ENCODE measurements at places on chromosomes 5 and 9.

- DNase-seq: no peak
These were observed 47.3 kb upstream of the CD180 start for GRCh38 chr5:67243944-67244343.

- DNase-seq: no peak
These were observed 372.9 kb downstream of the CDH18 start for GRCh38 chr5:19615071-19615470.

- DNase-seq: no peak
These were observed 122.3 kb downstream of the GNAQ start for GRCh38 chr9:77909306-77909705.

GRCh38 chr5:54785729-54786591 lies 199.4 kb downstream of the ESM1 start:
- peak; percentile 13 for DNase-seq

DNA sequence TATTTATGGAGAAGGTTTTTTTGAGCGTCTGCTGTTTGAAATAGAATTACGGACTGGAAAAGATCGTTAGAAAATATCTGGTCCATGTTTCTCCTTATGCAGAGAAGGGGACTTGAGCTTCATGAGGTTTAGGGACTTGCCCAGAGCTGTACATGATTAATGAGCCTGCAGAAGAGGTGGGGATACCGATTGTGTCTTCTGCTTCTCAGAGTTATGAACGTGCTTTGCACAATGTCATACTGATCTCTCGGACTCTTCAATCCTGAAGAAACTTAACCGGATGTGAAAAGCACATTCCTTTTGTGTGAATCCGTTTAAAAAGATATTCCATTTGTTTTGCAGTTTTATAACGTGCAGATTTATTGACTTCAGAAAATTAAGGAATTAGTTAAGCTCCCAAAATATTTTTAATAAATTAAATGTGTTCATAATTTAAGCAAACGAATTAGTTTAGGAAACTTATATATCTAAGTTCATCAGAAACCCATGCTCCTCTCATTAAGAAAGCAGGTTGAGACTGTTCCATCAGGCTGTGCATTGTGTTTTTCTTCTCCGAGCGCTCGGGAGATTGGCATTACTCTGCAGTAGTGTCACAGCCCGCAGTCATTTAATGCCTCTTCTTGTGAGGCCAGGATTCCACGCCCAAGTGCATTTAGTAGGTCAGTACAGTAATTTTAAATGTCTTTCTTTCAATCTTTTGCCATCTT lies 40.8 kb upstream of the MEF2C start:
- DNase-seq: no peak

- DNase-seq: peak; percentile 95
These were observed 18.2 kb upstream of the DCP2 start for GRCh38 chr5:112958093-112959088.

- DNase-seq: no peak
These were observed 21.9 kb upstream of the TTC39B start for GRCh38 chr9:15328946-15329345.

DNA sequence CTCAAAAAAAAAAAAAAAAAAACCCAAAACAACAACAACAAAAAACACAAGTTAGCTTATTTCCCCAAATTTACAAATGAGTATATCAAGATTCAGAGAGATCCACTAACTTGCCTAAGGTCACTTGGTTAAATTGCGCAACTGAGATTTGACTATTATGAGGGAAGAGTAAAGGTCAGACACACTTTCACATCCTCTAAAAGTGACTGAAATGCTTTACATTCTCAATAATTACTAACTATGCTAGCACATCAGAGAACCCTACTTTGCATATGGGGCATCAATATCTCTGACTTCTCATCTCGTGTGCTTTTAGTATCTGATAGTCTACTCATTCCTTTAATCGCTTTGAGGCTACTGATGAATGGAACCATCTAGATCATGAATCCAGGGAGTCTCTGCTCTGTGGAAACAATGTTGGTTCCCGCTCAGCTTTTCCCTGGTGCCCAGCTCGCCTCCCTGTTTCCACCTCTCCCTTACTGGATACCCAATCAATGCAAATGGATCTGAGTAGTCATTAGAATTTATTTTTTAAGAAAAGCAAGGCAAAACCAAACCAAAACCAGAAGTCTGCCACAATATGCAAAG lies 182.1 kb upstream of the TRIM32 start:
- DNase-seq: no peak

- no peak for DNase-seq
These were observed 84.8 kb downstream of the CFAP77 start for GRCh38 chr9:132494857-132495256.

DNA sequence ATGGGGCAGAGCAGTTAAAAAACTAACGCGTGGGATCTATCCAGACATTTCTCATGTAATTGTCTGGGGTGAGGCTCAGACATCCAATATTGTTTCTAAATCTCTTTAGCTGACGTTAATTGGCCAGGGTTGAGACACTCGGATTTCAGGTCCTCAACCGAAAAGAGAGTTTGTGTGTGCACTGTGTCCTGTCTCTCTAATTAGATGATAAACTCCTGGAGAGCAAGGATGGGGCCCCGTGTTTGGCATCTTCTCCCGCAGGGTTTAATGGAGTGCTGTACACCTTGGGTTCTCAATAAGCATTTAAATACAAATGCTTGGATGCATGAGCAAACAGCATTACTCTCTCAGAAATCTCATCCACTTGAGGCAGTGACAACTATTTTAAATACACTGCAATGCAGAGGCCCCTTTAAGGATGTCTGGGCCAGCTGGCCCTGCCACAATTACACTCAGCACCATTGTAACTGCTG lies 139.6 kb downstream of the MTX3 start:
- no peak for DNase-seq

- DNase-seq: no peak
These were observed 3.7 kb downstream of the NIM1K start for GRCh38 chr5:43195670-43196265.

DNA sequence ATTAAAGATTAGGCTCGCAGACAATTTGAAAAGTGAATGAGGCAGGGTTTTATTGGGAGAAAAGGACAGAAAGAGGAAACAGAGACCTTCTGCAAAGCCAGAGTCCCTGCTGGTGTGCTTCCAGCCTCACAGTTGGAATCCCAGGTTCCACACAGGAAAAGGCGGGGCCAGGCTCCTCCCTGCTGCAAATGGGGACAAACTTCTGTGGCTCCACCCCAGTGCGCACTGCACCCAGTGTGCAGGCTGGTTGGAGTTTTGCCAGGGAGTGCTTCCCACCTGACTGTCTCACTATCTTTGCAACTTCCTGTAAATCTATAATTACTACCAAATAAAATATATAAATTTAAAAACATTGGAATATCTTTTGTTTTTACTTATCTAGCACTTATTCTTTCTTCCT lies 386.0 kb upstream of the GRIN3A start:
- no peak for DNase-seq

- DNase-seq: no peak
These were observed 2.9 kb upstream of the NPDC1 start for GRCh38 chr9:137048655-137049543.

DNA sequence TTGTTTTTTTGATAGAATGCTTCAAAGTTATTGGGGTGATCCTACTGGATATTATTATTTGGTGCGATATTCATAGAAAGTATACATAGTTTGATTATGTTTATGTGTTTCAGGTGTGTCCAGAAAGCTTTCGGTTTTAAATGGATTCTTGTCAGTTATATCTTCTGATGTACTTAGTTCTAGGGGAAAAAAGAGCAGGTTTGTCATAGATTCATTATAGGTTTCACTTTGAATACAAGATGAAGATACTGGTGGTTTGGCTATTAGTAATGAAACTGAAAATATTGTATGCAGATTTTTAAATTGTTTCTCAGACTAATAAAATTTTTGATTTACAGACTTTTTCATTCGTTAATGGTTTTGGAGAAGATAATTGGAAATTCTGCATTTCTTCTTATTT lies 98.9 kb downstream of the MAN2A1 start:
- no peak for DNase-seq

- DNase-seq: no peak
These were observed at the start of gene ENTPD8 for GRCh38 chr9:137441289-137441934. ENTPD8 (minus strand) TSS chr9:137441357; CDS start chr9:137438285, 3,072 bp downstream.

DNA sequence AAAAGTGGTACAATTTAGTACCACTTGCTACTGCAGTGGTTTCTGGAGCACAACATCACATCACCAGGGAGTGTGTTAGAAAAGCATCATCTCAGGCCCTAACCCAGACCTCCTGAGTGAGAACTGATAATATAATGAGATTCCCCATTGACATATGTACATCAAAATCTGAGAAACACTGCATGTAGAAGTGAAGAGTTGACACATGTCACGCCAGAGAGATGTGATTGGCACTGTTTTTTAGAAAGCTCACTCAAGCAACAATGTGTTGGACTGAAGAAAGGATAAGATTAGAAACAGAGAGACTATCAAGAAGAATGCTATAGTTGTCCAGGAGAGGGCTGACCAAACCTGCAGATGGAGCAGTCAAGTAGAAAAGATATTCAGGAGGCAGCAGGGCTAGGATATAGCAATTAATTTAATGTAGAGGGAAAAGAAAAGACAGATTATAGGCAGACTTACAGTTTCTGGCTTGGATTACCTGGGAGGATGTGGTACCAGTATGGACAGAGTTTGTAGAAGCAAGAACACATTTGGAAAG lies 324.4 kb upstream of the ADAMTSL1 start:
- no peak for DNase-seq

DNA sequence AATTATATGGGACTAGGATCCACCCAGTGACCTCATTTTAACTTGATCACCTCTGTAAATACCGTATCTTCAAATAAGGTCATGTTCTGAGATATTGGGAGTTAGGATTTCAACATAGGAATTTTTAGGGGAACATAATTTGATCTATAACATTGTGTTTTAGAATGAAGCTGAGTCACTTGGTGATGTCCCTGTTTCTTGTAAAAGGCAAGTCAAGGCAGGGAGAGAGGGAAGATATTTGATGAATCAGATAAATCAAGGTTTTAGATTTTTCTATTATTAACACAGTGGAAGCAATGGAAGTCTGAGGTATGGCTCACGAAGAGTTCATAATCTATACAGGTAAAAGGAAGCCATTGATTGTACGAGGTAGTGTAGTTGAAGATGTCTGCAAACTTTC lies 11.8 kb upstream of the GPR151 start:
- DNase-seq: no peak

- peak; percentile 18 for DNase-seq
These were observed 217.6 kb downstream of the CAAP1 start for GRCh38 chr9:26675035-26675434.

DNA sequence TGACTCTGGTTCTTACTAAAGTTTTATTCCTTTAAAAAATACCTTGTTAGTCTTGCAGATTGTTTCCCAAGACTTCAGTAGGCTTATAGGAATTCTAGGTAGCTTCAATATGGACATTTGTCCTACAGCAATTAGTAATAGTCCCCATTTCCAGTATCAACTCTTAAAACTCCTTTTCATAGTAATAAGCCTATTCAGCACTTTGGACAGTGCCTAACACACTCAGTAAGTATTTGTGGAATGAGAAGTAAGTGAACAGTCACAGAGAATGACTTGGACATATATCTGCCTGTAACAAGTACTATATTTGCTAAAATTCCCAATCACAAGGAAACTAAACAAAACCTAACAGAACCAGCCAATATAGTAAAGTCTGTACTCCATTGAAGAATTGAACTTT lies 1291.8 kb upstream of the DMAC1 start:
- DNase-seq: peak; percentile 6

- DNase-seq: no peak
These were observed 215.9 kb downstream of the NXNL2 start for GRCh38 chr9:88750832-88751360.
